ENCODE measurements at places on chromosomes 6 and 20.

DNA sequence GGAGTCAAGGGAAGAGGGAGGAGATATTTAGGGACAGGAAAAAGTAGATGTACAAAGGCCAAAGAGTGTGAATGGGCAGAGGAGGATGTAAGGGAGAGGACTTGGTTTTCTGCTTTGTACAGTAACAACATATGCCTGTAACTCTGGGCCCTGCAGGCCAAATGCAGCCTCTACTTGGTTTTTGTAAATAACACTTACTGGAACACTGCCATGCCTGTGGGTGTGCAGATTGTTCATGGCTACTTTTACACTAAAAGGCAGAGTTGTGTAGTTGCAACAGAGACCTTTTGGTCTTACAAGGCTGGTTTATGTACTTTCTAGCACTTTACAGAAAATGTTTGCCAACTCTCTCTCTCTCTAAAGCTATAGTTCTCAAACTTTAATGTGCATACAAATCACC, 157.1 kb downstream of the PHACTR1 start:
- DNase-seq = peak; percentile 7

DNA sequence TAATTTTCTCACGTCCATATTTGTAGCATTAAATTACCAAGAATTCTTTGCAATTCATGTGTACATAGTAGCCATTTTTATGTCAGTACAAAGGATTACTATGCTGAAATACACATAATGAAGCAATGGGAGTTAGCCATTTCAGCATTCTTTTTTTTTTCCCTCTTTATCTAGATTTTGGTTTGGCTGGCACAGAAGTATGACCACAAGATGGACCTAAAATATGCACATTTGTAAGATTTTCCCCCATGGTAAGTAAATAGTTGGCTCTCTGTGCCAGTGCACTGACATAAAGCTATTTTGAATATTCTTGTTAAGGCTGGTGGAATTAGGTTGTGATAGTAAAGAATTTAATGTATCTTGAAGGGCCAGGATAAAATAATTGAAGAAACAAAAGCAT, 486.1 kb upstream of the BTBD3 start:
- peak; percentile 71 for DNase-seq

- DNase-seq = peak; percentile 78
These were observed 149.7 kb downstream of the TFAP2C start for GRCh38 chr20:56778765-56779195.

GRCh38 chr6:82216549-82216948, 31.0 kb downstream of the IBTK start:
- no peak for DNase-seq

DNA sequence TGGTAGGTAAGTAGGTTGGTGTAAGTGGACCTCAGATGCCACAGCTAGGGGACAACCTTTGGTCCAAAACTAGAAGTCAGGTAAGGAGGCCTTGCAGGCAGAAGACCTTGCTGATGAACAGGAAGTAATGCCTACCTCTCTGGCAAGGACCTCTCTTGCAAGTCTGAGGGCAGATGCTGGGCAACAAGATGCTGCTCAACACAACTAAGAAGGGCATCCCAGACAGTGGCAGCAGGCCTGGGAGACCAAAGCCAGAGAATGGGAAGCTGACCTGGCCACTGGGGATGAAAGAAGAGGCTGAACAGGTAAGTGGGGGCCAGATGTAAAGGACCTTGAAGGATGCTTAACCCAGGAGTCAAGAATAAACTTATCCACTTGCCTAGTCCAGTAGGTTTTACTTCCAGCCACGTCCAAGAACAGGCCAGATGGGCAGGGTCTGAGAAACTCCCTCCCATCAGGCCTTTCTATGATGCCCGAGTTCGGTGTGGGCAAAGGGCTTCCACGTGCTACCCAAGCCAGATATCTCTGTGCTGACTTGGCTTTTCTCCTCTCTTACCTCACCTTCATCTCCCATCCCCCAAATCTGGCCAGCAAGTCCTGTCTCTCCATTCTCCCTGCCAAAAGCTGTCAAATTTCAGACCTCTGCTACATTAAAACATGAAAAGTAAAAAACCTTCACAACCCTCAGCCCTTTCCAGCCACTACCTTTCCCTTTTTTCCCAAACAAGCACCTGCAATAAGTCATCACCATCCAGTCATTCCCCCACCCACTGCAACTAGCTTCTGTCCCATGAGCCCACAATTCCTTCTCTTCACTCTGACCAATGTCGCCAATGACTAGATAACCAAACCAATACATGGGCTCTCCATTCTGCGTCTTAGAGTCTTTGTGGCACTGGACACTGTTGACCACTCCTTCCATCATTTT, 11.5 kb upstream of the PLCG1 start:
- DNase-seq = no peak

GRCh38 chr6:159085396-159085895, 40.7 kb upstream of the TAGAP start:
- no peak for DNase-seq

DNA sequence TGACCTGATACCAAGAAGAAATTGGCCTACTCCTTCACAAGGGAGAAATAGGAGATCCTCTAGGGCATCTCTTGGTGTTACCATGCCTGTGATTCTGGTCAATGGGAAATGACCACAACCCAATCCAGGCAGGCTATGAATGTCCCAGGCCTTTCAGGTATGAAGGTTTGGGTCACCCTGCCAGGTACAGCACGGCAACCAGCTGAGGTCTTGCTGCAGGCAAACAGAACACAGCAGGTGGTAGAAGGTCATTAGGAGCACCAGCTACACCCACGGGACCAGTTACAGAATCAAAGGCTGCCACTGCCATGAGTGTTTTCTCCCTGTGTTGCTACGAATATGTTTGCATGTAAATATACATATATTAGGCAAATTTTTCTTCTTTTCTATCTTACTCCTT, 202.3 kb downstream of the ERMARD start:
- no peak for DNase-seq

GRCh38 chr6:107806691-107807090, 17.4 kb downstream of the SCML4 start:
- no peak for DNase-seq

DNA sequence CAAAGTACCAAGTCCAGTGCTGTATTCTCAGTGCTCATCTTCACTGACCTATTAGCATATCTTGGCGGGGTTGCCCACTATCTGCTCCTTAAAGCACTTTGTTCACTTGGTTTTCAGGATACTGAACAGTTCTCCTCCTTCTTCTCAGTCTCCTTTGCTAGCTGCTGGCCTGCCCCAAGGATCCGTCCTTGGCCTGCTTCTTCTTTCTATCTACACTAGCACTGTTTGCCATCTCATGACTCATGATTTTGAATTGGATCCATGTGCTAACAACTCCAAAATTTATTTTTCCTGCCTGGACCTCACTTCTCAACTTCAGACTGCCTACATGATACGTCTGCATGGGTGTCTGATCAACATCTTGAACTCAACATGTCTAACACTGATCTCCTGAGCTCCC, 15.5 kb downstream of the TPD52L1 start:
- peak; percentile 19 for DNase-seq

- no peak for DNase-seq
These were observed 68.8 kb downstream of the INSM1 start for GRCh38 chr20:20436689-20437088.

GRCh38 chr20:57250607-57251343, 15.7 kb downstream of the BMP7 start:
- DNase-seq = no peak

- no peak for DNase-seq
These were observed 245.0 kb upstream of the QKI start for GRCh38 chr6:163169521-163169920.

DNA sequence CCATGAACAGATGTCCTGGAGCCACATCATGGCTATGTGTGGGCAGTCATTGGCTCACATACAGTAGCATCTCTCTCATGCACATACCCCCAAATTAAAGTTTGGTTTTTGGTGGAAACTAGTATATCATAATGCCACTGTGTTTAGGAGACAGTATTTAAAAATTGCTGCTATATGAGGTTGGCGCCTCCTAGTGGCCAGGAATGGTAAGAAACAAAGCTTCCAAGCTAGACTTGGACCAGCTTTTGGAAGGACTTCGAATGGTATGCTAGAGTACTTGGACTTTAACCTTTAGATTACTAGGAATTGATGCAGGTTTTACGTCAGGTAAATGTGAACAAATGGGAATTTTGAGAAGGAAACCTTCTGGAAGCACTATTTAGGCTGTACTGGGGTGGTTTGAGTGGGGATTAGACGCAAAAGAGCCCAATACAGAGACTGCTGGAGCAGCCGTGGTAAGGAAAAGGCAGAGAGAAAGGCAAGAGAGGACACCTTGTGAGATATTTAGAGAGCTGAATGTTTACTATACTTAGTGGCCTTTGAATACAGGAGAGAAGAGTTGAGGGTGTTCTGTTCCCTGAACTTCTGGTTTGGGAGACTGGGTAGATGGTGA, 23.8 kb downstream of the PRSS35 start:
- DNase-seq = peak; percentile 69

DNA sequence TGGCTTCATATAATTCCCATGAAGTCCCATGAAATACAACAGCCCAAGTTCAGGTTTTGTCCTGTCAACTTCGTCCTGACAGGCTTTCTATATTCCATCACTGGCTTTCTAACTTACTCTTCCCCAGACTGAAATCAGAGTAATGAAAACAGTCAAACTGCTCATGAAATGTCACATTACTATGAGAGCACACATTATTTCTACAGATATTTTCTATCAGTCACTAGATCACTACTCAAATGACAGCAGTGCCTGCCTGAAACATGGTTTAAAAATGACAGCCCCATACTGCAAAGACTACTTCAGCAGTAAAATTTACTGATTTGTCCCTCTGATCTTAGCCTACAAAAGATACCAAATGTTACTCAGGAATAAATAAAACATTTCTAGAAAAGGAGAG, 442.9 kb upstream of the SOX4 start:
- DNase-seq = no peak

- DNase-seq = no peak
These were observed 114.5 kb downstream of the SLC16A10 start for GRCh38 chr6:111201764-111202163.

DNA sequence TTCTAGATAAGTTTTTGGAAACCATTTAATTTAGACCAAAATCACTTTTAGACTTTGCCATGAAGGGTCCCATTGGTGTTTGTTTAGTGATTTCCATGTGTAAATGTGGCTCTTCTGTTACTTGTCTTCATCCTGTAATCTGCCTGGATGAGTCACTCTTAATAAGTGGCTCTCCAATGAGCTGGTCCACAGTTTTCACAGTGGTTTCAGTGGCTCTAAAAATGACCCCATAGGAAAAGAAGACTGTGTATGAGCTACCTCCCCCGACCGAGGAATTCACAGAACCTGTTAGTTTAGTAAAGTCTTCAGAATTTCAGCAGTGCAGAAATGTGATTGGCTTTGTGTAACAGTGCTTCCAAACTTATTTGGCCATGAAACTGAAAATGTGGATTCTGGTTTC, 492.0 kb upstream of the MARCKS start:
- no peak for DNase-seq

DNA sequence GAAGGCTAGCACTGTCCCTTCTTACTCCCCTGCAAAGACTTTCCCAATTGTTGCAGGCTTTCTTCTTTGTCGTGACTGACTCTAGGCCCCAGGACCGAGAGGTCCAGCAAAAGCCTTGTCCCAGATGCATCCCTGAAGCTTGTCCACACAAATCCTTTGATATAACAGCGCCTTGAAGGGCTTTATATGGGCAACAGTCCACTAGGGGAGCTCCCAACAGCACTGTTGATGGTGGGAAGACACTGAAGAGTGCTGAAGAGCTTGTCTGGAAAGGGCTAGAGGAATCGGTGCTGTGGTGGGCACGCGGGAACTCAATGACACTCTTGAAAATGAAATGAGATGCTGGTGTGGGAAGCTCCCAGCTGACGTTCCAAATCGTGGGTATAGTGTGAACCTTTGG, 316.1 kb upstream of the CDH4 start:
- no peak for DNase-seq

- DNase-seq = no peak
These were observed 14.8 kb upstream of the BCLAF1 start for GRCh38 chr6:136304410-136304809.

- DNase-seq = no peak
These were observed 212.6 kb downstream of the KIF16B start for GRCh38 chr20:16360668-16361067.

DNA sequence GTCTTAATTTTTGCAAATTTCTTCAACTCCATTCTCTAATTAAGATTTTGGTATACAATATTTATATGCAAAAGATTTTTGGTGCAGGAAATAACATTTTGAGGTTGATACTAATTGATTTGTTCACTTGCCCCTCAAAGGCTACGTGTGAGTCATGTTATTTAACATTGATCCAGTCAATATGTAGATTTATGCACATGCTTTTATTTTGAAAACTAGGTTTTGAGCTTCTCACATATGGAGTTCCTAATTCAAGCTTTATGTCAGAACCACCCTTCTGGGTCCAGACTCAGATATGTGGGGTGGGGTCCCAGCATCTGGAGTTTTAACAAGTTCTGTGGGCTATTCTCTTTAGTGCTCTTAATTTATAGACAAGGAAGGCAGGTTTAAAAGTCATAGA, 13.8 kb downstream of the UTRN start:
- no peak for DNase-seq

DNA sequence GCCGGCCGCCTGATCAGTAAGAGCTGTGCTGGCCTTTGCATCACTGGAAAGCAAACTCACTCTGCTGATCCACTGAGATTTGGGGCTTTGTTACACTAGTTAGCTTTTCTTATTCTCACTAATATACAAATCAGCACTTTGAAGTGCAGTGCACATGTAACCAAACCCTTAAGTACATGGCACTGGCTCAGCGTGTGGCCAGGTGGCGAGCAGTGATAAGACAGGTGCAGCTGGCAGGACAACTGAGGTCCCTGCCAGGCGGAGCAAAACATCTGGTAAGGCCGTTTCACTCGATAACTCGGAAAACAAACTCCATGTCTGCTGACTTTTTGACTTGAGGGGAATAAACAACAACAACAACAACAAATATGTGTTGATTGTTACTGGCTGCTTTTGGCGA, 11.0 kb downstream of the GFRA4 start:
- DNase-seq = no peak

DNA sequence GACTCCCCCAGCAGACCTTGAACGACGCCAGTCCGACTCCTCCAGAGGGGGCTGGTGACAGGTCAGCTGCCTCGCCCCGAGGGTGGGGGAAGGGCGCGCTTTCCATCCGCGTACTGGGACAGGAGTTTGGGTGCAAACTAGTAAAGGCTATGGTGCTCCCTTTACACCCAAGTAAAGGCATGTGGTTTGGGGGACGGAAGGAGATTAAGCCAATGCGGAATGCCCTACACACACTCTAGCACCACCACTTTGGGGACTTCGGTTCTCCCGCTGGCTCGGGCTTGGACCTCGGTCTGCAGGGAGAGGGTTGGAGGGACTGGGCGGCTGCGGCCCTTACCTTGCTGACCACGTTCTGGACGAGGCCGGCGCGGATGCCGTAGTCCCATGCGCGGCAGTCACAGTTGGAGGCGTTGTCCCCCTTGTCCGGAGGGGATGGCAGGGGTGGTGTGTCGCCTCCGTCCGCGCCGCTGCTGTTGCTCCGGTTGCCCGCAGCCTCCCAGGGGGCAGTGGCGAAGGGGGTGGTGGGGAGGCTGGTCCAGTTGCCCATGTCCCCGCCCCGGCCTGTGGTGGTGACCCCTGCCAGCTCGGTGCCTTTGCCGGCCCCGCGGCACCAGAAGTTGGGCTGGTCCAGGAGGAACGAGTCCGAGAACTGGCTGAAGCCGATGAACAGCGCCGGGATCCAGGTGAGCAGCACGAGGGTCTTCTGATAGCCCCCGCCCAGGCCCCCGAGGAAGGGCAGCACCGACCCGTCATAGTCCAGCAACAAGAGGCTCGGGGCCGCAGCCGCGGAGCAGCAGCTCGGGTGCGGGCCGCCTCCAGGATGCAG, 1.1 kb downstream of the SLC22A23 start:
- no peak for DNase-seq
